ENCODE measurements at places on chromosomes 2 and 18.

- DNase-seq: no peak
Measured at GRCh38 chr2:172478353-172478752, 51.0 kb downstream of the ITGA6 start.

GRCh38 chr2:162457046-162457445 is 113.1 kb downstream of the GCA start:
- no peak for DNase-seq

- no peak for DNase-seq
Measured at GRCh38 chr2:156083763-156084493, 248.6 kb downstream of the NR4A2 start.

- no peak for DNase-seq
Measured at GRCh38 chr2:222907048-222907447, 46.2 kb downstream of the ACSL3 start.

- DNase-seq: no peak
Measured at GRCh38 chr18:61173554-61173953, 159.7 kb upstream of the CDH20 start.

DNA sequence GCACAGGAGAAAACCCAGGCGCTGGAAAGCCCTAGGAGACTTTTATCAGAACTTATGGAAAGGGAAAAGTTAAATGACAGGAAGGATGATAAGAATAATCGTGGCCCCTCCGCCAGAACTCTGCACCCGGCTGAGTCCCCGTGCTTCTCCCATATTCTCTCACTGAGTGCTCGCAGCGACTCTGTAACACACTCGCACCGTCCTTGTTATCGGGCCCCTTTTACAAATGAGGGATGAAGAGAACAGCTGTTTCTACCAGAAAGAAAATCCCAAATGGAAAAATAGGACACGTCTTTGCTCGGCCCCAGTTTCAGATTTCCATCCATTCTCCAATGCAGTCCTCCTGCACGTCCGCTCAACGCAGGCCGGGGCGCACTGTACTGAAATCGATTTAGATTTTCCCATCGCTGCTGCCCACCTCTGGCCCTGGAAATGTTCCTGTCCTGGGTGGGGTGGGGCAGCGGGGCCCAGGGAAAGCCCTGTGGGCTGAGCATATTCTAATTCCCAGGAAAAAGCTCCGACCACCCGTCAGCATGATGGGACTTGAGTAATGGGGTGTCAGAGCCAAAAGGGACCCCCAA is 66.4 kb downstream of the KCNF1 start:
- DNase-seq: no peak

GRCh38 chr2:3039188-3040065 is 338.2 kb downstream of the EIPR1 start:
- DNase-seq: no peak

DNA sequence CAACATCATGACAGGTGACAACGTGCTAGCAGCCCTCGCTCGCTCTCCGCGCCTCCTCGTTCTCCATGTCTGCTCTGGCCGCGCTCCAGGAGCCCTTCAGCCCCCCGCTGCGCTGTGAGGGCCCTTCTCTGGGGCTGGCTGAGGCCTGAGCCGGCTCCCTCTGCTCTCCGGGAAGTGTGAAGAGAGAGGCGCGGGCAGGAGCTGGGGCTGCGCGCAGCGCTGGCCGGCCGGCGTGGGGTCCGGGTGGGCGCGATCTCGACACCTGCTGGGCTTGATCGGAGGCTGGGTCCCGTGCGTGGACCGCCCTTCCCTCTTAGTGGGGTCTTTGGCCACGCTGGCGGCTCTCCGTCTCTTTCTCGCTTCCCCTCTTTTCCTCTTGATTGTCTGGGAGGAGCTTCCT is 195.5 kb downstream of the ANKRD30BL start:
- no peak for DNase-seq

DNA sequence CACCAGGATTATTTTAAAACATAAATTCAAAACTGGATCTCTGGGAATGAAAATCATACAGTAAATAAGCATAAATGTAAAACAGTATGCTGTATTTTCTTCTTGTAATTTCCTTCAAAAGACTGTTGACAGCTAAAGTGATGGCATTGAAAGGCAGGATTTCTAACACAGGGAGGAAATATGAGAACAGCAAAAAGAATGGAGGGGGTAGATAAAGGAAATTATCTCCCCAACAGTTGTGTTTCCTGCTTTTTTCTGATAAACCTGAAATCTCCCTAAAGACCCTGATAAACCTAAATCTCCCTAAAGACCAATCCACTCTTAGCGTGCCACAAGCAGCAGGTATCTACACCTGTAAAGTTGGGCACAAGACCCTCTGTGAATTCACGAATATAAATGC is 50.8 kb downstream of the PIAS2 start:
- no peak for DNase-seq

- no peak for DNase-seq
Measured at GRCh38 chr18:38900031-38900430, 1334.4 kb upstream of the CELF4 start.

GRCh38 chr18:55999641-56000040 is 411.6 kb upstream of the TCF4 start:
- DNase-seq: no peak

GRCh38 chr2:182090486-182090885 is 104.8 kb downstream of the PPP1R1C start:
- no peak for DNase-seq

GRCh38 chr2:136225950-136226835 is 108.2 kb upstream of the CXCR4 start:
- DNase-seq: no peak

DNA sequence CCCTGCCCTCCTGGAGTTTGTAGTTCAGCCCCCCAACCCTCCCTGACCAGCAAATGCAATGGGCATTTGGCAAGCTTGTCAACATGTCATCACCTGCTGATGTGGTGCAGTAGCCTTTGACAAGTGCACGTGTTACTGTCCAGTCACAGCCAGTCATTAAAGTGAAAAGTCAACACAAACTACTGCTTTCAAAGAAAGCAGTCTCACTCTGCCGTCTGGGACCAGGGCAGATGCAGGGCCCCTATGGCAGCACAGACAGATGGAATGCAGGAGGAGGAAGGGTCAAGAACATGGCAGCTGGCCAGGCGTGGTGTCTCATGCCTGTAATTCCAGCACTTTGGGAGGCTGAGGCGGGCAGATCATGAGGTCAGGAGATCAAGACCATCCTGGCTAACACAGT is 222.4 kb upstream of the OSR1 start:
- DNase-seq: no peak

- no peak for DNase-seq
Measured at GRCh38 chr2:136141510-136142149, 23.7 kb upstream of the CXCR4 start.

DNA sequence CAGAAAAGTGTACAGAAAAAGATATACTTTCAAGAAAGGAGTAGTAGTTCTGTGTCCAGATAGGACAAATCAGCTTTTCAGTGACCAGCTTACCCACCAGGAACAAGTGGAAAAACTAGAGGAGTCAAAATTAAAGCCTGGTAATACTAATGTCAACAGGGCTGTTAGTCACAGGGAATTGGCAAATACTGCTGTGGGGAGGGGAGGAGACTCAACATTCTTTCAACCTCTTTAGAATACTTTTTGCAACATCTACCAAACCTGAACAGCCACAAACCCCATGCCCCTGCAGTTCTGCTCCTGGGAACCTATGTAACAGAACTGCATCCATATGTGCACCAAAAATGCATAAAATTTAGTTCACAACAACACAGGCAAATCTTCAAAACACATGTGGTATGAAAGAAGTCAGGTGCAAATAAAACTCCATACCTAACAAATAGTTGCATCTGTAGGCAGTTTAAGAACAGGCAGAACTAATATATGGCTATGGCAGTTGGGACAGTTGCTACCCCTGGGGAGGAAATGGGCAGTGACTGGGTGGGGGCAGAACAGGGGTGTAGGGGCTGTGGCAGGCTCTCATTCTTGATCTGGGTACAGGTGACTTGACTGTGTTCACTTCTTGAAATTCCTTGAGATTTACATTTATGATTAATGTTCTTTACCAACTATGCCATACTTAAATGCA is 9.7 kb downstream of the CMPK2 start:
- DNase-seq: no peak

DNA sequence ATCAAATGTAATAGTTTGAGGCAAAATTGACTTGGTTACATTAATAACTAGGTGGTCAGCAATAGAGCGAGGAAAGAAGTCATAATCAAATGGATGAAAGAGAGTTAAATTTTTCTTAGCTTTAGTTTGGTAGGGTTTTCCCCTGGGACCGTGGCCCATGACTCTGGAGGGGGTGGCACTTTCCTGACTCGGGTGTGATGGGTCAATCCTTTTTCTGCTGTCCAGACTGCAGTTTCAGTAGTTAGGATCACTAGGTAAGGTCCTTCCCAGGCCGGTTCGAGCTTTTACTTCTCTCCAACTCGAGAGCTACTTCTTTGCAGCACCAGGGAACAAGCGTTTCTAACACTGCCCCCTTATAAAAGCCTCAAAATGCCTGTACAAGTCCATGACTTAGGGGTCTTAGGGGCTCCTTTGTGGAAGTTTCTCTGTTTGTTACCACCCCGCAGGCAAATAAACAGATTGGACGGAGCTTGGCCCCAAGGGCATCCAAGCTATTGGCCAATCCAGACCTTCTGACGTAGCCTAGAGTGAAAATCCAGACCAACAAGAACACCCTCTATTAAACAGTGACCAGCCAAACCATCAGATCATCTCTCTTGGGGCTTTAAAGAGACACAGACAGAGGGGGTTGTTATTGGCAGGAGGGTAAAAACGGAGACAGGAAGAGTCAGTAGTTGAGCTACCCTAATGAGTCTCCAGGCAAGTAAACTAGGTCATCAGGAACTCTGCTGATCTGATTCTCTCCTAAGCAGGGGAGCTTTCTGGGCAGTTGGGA is 9.4 kb upstream of the CEP68 start:
- no peak for DNase-seq

GRCh38 chr2:65602603-65603235 is 170.3 kb upstream of the SPRED2 start:
- DNase-seq: no peak

DNA sequence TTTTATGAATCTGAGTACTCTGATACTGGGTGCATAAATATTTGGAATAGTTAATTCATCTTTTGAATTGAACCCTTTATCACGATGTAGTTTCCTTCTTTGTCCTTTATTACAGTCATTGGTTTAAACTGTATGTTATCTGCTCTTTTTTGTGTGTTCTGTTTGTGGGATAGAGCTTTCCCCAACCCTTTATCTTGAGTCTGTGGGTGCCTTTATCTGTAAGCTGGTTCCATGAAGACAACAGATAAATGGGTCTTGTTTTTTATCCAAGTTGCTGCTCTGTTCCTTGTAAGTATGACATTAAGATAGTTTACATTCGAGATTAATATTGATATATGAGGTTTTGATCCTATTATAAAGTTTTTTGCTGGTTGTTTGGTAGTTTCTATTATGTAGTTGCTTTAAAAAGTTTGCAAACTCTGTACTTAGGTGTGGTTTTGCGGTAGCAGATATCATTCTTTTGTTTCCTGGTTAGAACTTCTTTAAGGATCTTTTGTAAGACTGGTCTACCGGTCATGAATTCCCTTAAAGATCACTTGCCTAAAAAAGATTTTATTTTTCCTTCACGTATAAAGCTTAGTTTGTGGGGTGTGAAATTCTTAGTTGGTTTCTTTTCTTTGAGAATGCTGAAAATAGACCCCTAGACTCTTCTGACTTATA is 1451.3 kb upstream of the SLC39A10 start:
- DNase-seq: no peak

DNA sequence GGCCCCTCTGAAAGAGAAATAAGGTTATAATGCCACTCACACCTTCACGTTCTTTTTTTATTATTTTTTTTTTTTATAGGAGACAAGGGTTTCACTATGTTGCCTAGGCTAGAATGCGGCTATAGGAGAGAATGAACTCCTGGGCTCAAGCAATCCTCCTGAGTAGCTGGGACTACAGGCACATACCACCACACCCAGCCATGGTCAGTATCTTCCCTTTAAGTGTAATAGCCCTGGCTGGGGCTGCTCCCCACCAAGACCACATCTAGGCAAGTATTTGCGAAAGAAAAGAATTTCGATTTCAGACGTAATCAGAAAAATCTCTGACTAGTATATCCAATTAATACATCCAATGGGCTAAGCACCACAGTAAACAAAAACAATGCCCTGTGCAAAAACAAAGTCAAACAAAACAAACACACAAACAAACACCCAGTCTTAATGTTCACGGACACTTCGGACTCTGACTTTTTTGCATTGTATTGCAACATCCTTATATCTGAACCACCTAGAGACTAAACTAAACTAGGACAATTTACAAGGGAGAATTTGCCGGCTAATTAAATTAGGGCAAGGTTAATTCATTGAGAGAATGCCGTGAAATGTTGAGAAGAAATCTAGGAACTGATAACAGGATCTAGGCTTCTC is 49.6 kb upstream of the TLK1 start:
- DNase-seq: no peak

DNA sequence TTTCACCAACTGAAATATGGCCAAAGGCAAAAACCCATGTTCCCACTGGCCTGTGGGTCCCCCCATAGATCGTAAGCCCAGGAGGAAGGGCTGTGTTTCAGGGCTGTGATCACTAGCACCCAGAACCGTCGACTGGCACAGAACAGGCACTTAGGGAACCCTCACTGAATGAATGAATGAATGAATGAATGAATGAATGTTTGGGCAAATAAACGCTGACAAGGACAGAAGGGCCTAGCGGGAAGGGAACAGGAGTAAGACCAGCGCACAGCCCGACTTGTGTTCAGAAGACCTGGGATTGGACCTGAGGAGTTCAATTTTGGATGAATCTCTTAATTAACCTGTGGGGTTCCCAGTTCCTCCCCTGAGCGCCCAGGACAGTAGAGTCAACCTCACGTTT is 76.2 kb downstream of the TPO start:
- no peak for DNase-seq

- DNase-seq: no peak
Measured at GRCh38 chr2:241890524-241891235, 21.2 kb downstream of the RTP5 start.

GRCh38 chr2:50975546-50975945 is 56.4 kb downstream of the NRXN1 start:
- DNase-seq: no peak

DNA sequence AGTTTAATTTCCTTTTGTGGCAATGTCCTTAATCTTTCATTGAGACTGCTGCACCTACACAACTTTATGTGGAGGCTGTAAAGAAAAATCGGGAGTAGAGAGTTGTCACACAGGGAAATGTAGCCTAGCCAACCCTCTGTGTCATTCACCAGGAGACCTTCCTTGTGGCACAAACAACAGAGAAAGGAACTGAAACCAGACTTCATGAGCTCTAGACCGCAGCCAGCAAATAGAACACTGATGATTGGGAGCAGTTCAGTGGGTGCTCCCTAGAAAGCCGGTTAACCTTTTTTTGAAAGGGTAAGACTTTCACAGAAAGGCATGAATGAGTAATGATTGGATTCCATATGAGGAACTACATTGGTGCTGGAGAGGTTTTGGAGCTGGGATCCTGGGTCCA is 1752.4 kb upstream of the CELF4 start:
- DNase-seq: no peak

GRCh38 chr18:12769136-12769535 is 66.3 kb downstream of the PSMG2 start:
- DNase-seq: no peak

GRCh38 chr2:4002841-4003403 is 299.5 kb downstream of the DCDC2C start:
- DNase-seq: no peak

Data from SK-N-MC (cell line).